Stimulated activated CD4-positive, alpha-beta T cell treated with anti-CD3 and anti-CD28 coated beads, Interleukin-1b, Interleukin-23, amount 100 ng/mL, for 24 hours (primary cell): ENCODE measurements at places on chromosomes 16 and 17.

GRCh38 chr17:62921817-62922216, 44.2 kb upstream of the TANC2 start:
- no peak for DNase-seq

- no peak for DNase-seq
Observed at GRCh38 chr16:13885700-13886099, 34.3 kb upstream of the ERCC4 start.

DNA sequence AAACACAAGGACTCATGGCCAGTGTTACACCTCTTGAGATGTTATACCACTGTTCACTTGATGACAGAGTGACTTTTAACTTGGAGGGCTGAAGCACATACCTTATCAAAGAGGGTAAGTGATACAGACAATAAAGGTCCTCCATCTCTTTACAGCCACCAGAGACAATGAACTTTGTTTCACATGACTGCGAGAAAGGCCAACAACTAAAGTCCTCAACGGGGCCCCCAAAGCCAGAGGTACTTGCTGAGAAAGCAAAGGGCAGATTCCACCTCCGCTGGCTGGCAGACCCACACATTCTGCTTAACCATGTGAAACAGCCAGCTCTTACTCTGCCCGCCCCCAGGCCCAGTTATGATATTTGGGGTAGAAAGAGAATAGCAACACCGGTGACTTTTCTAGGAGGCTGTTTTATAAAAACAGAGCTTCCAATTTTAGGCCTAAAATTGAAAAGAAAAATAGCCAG, 21.4 kb downstream of the DCUN1D3 start:
- DNase-seq, result no peak

GRCh38 chr17:42053731-42054500, 3.5 kb upstream of the C17orf113 start:
- DNase-seq, result no peak

- DNase-seq, result no peak
Observed at GRCh38 chr16:54936201-54936978, 5.7 kb downstream of the IRX5 start.

- no peak for DNase-seq
Observed at GRCh38 chr17:39751637-39752036, 13.9 kb downstream of the GRB7 start.

- DNase-seq, result no peak
Observed at GRCh38 chr16:80323187-80323807, 217.5 kb upstream of the DYNLRB2 start.

DNA sequence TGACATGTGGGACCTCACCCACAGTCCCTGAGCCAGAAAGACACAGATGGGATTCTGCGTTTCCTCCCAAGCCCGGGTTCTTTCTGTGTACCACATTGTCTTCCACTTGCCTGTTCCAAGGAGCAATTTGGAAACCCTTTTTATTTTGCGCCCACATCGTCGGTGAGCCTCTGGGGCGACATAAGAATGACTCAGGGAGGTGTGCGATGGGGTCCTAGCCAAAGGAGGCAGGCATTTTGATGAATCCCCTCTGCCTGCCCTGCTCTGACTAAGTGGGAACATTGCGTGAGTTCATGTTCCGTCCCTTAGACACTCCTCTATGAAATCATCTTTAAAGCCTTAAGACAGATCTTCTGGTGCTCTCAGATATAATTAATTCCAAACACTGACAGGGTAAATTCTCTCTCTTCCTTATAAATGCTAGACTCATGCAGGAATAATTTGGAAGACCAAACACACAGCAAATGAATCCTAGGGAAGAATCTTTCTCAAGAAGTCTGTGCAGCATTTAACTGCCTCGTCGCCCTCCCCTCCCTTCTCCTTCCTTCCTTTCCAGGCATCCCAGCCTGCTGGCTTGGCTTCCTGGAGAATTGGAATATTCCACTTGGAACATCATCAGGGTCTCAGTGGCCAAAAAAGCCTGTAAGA, 52.7 kb upstream of the FOXF1 start:
- DNase-seq, result no peak

GRCh38 chr16:14196011-14196410, 124.9 kb downstream of the MRTFB start:
- no peak for DNase-seq

GRCh38 chr16:6777624-6778023, 555.0 kb upstream of the RBFOX1 start:
- no peak for DNase-seq

DNA sequence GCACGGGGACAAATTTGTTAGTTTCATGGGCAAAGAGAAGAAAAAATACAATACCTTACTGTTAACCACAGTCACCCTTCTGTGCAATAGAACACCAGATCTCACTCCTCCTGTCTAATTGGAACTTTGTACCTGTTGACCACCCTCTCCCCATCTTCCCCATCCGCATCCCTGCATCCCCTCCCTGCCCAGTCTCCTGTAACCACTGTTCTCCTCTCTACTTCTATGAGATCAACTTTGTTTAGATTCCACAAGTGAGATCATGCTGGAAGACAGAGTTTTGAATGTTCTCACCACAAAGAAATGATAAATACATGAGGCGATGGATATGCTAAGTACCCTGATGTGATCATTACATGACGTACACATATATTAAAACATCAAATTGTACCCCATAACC, 47.7 kb downstream of the CLEC16A start:
- DNase-seq, result no peak

- DNase-seq, result no peak
Observed at GRCh38 chr17:79927136-79927661, 88.0 kb upstream of the CBX4 start.

DNA sequence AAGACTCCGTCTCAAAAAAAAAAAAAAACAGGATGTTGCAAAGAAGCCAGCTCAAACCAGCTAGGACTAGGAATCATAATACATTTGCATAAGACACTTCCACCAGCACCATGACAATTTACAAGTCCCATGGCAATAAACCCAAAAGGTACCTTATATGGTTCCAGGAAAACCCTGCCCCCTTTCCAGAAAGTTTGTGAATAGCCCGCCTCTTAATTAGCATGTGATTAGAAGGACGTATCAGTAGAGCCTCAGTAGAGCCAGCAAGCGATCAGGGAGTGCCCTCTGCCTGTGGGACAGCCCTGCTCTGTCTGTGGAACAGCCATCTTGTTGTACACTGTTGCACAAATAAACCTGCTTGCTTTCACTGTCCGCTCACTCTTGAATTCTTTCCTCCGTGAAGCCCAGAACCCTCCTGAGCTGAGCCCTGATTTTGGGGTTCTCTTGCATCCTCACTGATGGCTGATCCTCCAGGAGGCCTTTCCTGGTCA, 14.0 kb downstream of the NUPR1 start:
- DNase-seq, result no peak

GRCh38 chr16:55665511-55665910, 9.7 kb downstream of the SLC6A2 start:
- DNase-seq, result no peak

DNA sequence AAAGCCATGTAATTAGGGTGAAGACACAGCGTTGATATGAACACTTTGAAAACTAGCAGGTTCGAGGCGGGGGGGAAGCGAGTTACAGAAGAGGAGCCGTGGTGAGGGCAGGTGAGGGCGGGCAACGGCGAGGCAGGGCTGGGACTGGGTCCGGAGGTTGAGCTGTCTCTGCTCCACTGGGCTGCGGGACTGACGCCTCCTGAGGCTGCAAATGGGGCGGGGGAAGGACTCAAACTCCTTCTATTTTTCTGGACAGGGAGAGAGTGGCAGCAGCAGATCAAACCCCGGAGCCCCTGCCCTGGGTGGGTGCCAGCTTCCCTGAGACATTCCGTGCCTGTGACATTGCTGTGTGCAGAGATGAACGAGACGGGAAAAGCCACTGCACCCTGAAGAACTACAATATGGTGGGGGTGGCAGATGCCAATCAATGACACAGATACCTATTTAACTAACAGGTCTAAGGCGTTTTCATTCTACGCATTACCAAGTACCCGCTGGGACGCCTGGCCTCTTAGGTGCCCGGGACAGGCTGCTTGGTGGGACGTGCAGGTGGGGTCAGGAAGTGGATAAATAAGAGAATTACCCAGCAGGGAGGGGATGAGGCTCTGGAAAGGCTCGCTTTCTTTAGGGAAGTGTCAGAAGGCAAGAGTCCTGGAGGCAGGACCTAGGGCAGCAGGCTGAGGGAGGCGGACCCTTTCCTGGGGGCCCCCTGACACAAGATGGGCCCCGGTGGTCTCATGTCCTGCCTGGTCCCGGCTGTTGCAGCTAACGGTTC, 30.4 kb downstream of the RPH3AL start:
- DNase-seq, result no peak

GRCh38 chr17:50613007-50613992, 21.4 kb upstream of the ABCC3 start:
- DNase-seq, result no peak

- no peak for DNase-seq
Observed at GRCh38 chr17:78675836-78676235, 98.6 kb upstream of the DNAH17 start.

GRCh38 chr16:1788708-1789100, 4.8 kb downstream of the IGFALS start:
- DNase-seq, result no peak

DNA sequence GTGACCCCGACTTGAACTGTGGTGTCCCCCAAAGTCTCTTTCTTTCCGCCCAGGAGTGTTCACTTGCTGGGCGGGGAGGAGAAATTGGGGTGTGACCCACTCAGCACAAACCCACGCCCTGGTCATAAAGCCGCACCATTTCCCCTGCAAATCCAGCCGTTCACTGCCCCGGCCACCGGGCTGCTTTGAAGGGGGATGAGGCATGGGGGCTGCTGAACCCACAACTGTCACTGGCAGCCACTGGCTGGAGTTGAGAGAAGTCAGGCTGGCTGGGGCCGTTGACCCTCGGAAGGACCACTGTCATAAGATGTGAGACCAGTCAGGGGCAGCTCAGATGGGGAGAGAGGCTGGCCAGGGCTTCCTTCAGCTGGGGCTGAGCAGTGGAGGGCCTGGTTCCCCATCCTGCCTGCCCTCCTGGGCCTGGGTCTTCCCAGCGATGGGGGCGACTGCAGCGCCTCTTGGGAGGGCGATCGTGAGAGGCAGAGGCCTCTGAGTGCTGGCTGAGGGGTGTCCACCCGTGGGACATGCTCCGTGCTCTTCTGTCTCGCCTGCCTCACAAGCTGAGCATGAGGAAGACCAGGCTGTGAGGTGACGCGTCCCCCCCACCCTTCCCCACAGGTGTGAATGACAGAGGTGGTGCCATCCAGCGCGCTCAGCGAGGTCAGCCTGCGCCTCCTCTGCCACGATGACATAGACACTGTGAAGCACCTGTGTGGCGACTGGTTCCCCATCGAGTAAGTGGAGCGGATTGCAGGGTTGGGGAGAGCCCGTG, 19.5 kb downstream of the C16orf90 start:
- DNase-seq, result no peak

GRCh38 chr16:88719267-88719932, 13.1 kb downstream of the CTU2 start:
- no peak for DNase-seq

DNA sequence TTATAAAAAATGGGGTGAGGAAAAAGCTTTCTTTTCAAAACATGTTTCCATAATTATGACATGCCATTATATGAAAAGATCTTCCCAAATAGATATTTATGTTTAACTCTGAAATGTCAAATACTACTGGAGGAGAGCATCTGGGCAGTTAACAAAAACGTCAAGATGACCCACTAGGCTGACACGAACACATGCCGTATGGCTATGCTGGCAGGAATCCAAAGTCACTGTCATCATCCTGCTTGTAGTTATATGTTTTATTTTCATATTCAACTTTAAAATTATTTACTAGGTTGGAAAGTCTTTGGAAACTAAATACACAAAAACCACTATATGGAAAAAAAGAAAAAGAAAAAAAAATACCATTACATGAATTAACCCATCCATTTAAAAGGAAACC, 27.3 kb downstream of the ANKFY1 start:
- no peak for DNase-seq

DNA sequence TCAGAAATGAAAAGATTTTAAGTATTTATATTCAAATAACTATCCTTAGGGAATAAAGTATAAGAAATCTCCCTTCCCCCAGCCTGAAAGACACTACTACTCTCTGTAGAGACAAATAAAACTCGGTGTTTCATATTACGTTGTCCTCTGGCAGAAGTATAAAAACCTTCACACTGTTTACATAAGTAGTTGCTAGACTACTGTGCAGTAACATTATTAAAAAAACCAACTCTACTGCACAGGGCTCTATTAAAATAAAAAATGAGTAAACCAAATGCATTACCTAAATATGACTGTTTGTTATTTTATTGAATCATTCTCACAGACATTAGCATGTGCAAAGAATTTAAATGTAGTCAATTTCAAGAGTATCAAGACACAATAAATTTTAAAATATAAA, 67.4 kb downstream of the MED13 start:
- no peak for DNase-seq

DNA sequence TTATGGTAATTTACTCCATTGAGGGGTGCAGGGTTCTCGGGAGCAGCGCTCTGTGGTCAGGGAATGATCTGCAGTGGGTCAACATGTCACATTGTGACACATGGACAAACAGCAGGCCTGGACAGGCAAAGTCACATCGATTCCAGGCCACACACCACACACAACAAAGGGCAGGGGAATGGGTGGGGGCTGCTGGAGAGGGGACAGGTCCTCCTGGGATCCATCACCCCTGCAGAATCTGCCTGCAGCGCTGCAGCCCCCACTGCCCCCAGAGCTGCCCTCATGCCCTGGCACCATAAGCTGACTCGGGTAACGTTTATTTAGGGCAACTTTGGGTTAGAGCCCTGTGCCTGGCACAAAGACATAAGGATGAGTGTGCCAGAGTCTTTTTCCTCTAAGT, 9.1 kb downstream of the PEMT start:
- no peak for DNase-seq

- no peak for DNase-seq
Observed at GRCh38 chr16:85040685-85041084, 13.1 kb downstream of the KIAA0513 start.

- no peak for DNase-seq
Observed at GRCh38 chr16:49750341-49751000, 105.4 kb downstream of the ZNF423 start.

DNA sequence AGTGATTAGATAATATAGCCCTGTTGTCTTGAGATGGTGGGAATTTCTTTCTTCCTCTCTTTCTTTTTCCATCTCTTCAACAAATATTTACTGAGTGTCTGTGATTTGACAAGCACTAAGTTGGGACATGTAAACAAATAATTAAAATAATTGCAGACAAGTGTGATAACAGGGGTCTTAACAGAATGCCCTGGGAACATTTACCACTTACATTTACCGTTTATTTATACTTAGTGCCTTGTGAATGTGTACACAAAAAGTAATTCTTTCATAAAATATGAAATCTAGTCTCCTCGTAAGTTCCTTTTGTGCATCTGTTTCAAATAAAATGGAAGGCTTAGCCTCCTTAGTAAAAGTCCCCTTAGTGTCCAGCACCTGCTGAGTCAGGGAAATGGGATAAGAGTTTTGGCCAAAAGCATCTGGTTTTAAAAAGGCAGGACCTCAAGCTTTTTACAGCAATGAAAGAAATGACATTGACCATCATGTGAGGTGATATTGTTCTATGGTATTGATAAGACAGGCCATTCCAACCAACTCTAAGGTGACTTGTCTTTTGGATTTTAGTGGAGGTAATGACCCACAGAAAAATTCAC, 188.2 kb downstream of the HS3ST3B1 start:
- no peak for DNase-seq

GRCh38 chr17:74484066-74484465, 17.6 kb downstream of the CD300A start:
- no peak for DNase-seq

GRCh38 chr17:65228287-65228686, 91.1 kb downstream of the RGS9 start:
- no peak for DNase-seq
